Endothelial cell of coronary artery (primary cell): ENCODE measurements at places on chromosomes 16 and 17. TPM values are rescaled to one million over a fixed set of nuclear protein-coding genes. Genes with fewer than 3 reads are reported as not detected.

The MYO15A gene
- total RNA-seq: 0.19 TPM in 1 of 2 replicates, not detected in the other

The METTL23 gene
- total RNA-seq: 13.6 and 14.8 TPM in 2 replicates

The TMEM106A gene
- total RNA-seq: 1.3 and 2.0 TPM in 2 replicates

The KRT24 gene
- total RNA-seq: not detected in 2 replicates

The ELAC2 gene
- total RNA-seq: 95.6 TPM in 2 replicates

The ABCA10 gene
- 0.72 and 0.75 TPM in 2 replicates for total RNA-seq

The ESRP2 gene
- total RNA-seq: under 0.01 and 0.28 TPM in 2 replicates

The ABCC6 gene
- total RNA-seq: 0.09 TPM in 1 of 2 replicates, not detected in the other

The KRTAP4-5 gene
- total RNA-seq: not detected in 2 replicates

The IRX6 gene
- total RNA-seq: not detected in 2 replicates

The TP53TG3F gene
- not detected in 2 replicates for total RNA-seq

The CHCT1 gene
- total RNA-seq: not detected in 2 replicates

The SLC47A2 gene
- total RNA-seq: not detected in 2 replicates

The NUPR1 gene
- under 0.01 and 1.6 TPM in 2 replicates for total RNA-seq

The CES5A gene
- total RNA-seq: not detected in 2 replicates

The RNF112 gene
- total RNA-seq: 0.19 TPM in 1 of 2 replicates, not detected in the other

The CALB2 gene
- total RNA-seq: not detected in 2 replicates

The CCL11 gene
- not detected in 2 replicates for total RNA-seq

The GEMIN4 gene
- 15.9 and 16.1 TPM in 2 replicates for total RNA-seq

The C16orf95 gene
- total RNA-seq: 3.3 and 4.1 TPM in 2 replicates

The TMEM88 gene
- 10.5 and 12.0 TPM in 2 replicates for total RNA-seq

The EVI2B gene
- total RNA-seq: 0.09 TPM in 2 replicates
